ENCODE measurements at places on chromosomes 4 and X. TPM values are rescaled to one million over a fixed set of nuclear protein-coding genes. Genes with fewer than 3 reads are reported as not detected.

GRCh38 chrX:40755291-40756249 is 20.2 kb upstream of the MED14 start:
- H3K27me3 ChIP-seq = no peaks in the 10 kb centered on the region
- no peaks in the 10 kb centered on the region for H3K36me3 ChIP-seq
- no peak overlapping the region for H3K27ac ChIP-seq

DNA sequence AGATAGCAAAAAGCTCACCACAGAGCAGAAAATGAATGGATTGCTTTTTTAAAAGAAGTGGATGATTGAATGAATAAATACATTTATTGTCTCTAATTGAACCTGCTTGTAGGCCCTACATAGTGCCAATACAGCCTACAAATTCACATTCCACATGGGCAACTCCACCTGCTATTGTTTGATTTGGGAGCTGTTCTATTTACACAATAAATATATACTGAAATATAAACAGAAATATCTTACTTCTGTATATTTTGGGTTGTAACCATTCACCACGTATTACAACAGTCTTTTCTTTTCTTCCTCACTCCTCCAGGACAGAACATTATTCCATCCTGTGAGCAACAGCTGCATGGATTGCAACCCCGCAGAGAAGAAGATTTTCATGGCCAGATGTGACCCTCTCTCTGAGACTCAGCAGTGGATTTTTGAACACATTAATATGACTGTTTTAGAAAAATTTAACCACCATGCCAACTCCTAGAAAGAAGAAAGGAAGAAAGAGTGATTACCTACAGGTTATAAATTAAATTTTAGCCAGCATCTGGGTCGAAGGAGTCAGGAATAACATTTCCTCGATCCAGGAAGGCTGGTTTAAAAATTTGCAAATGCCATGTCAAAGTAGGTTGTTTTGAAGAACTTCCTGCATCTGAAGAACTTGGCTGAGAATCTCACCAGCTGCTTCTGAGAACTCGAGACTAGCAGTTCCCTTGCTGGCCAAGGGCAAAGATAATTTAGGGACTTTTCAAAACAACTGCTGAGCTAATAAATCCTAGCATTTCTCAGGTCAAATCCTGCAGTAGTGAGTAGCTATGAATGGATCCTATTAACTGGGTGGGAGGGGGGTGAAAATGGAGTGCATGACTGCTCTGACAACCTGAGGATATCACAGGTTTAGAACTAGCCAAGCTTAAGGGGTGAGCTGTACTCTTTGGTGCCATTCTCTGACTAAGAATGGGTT is 128.7 kb upstream of the GALNT7 start:
- H3K27ac ChIP-seq = peak overlapping the region; percentile 72
- H3K27me3 ChIP-seq = no peaks in the 10 kb centered on the region
- H3K4me1 ChIP-seq = peaks cover 24% of the 10 kb centered on the region
- no peak overlapping the region for H3K4me3 ChIP-seq
- no peaks in the 10 kb centered on the region for H3K36me3 ChIP-seq
- no peak for DNase-seq

- H3K4me3 ChIP-seq = no peak overlapping the region
- no peaks in the 10 kb centered on the region for H3K27me3 ChIP-seq
- H3K4me1 ChIP-seq = no peaks in the 10 kb centered on the region
- DNase-seq = no peak
- H3K36me3 ChIP-seq = no peaks in the 10 kb centered on the region
- H3K27ac ChIP-seq = no peak overlapping the region
These were observed 176.5 kb upstream of the NRK start for GRCh38 chrX:105645667-105646357.

GRCh38 chr4:3784454-3785291 is 18.5 kb downstream of the ADRA2C start:
- no peaks in the 10 kb centered on the region for H3K27me3 ChIP-seq
- H3K36me3 ChIP-seq = no peaks in the 10 kb centered on the region
- H3K4me1 ChIP-seq = peaks cover 30% of the 10 kb centered on the region
- DNase-seq = peak; percentile 51

DNA sequence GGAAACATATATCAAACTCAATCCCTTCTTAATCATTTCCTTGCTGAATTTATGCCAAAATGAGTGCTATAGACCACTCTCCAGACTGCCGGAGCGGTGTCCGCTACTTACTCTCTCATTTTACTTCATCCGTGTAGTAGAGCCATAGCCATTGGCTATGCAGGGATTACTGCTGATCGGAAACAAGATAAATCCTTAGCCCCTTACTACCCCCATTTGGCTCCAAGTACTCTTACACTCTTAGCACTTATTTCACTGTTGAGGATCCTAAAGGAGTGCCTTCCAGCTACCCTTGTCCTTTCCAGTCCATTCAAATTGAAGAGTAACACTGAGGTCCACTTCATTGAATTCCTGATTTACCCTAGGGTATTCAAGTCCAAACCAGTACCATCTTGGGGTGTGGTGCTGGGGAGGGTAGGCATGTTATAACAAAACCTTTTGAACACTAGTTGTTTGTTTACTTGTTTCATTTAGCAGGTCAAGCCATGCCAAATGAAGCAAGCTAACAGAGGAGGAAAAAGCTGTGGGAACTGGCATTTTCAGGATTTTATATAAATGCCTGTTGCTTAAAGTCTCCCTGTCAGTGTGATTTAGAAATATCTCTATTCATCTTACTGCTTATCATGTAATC is 715.1 kb downstream of the FSTL5 start:
- H3K4me1 ChIP-seq = no peaks in the 10 kb centered on the region
- no peaks in the 10 kb centered on the region for H3K36me3 ChIP-seq
- no peak for DNase-seq
- H3K4me3 ChIP-seq = no peak overlapping the region
- no peaks in the 10 kb centered on the region for H3K27me3 ChIP-seq

DNA sequence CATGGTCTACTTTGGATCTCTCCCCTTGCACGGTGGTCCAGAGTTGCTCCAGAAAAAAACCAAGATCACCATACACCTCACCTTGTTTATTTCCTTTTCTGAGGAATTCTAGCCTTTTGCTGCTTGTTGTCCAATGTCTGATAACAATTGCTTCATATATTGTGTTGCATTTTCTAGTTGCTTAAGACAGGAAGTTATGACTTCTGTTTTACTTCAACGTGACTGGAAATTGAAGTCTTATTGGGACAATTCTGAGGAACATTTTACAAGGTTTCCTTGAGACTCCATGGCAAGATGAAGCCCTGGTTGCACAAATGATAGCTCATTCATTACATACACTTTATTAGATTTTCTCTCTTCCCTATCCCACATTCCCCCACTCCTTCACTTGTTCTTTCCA is 5.2 kb downstream of the CXCL1 start:
- H3K36me3 ChIP-seq = peaks cover 41% of the 10 kb centered on the region
- H3K4me3 ChIP-seq = no peak overlapping the region
- DNase-seq = no peak
- H3K4me1 ChIP-seq = peaks cover 10% of the 10 kb centered on the region
- no peaks in the 10 kb centered on the region for H3K27me3 ChIP-seq
- no peak overlapping the region for H3K27ac ChIP-seq

DNA sequence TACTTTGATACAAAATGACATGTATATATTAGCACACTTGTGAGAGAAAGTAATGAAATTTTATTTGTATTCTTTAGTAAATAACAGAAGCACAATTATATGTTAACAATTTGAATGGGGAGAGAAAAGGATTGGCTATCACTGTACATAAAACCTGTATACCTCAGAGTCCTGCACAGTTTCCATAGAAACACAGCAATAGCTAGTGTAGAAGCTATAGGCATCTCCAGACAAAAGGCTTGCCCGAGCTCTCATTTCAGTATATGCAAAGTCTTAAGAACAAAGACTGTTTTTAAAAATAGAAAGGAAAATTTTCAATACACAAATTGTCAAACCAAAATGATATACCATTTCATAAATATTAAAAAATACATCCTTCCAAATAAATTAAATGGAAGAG is 38.5 kb downstream of the GPM6A start:
- no peak for DNase-seq
- H3K27me3 ChIP-seq = no peaks in the 10 kb centered on the region
- no peak overlapping the region for H3K27ac ChIP-seq
- no peak overlapping the region for H3K4me3 ChIP-seq
- H3K36me3 ChIP-seq = peaks cover 8% of the 10 kb centered on the region

- H3K4me1 ChIP-seq = no peaks in the 10 kb centered on the region
- H3K27me3 ChIP-seq = no peaks in the 10 kb centered on the region
- no peak overlapping the region for H3K4me3 ChIP-seq
These were observed 120.6 kb upstream of the MID1 start for GRCh38 chrX:10741003-10741402.

DNA sequence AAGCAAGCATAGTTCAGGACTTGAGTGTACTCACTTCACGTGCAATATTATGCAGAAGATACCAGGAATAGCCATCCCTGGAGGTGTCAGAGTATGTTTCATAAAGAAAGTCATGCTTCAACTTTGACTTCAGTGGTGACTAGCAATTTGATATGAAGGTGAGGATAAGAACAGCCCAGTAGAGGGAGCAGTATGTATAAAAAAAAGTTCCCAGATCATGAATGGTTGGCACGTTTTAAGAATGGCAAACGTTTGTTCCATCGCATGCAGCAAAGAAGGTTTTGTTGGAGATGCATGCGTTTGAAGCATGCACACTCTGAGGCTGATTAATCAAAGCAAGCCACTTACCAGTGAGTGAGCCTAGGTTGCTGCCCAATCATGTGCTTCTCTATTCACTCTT is 33.5 kb upstream of the SLITRK4 start:
- H3K4me1 ChIP-seq = no peaks in the 10 kb centered on the region
- H3K27ac ChIP-seq = no peak overlapping the region
- H3K4me3 ChIP-seq = no peak overlapping the region
- no peaks in the 10 kb centered on the region for H3K36me3 ChIP-seq
- H3K27me3 ChIP-seq = no peaks in the 10 kb centered on the region

DNA sequence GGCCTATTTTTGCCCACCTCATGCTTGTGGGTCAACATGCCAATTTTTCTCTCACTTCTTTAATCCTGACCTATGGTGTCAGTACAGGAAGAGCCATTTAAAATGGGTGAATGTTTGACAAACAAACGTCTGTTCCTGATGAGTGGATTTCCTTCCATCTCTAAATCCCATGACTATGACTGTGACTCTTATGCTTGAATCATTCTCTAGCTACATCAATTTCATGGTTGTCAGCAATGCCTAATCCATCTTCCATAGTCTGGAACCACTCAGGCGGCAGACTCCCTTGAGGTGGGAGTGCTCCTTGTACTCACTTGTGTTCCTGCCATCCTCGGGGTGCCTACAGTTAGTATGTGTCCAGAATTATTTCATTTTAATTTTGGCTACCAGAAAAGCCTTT is 194.9 kb upstream of the RPS6KA3 start:
- no peak overlapping the region for H3K27ac ChIP-seq
- H3K4me1 ChIP-seq = no peaks in the 10 kb centered on the region

GRCh38 chrX:148290041-148290440 is 210.4 kb upstream of the AFF2 start:
- H3K4me1 ChIP-seq = no peaks in the 10 kb centered on the region
- no peak overlapping the region for H3K27ac ChIP-seq
- no peaks in the 10 kb centered on the region for H3K36me3 ChIP-seq
- no peak for DNase-seq
- no peak overlapping the region for H3K4me3 ChIP-seq

DNA sequence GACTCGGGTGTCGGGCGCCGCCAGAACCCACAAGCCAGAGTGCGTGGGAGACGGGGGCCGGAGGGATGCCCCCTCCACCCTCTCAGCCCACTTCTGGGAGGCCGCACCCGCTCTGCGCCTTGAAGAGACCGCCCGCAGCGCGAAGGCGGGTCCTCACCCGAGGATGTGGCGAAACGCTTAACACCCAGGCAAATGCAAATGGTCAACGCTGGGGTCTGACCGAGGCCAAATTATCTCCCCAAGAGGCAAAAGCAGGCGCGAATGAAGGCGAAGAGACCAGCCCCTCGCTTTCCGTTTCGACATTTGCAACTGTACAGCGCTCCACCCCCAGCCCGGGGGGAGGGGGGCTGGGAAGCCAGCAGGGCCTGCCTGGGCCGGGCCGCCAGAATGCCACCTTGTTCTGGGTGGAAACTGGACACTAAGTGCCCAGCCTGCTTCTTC is 137.7 kb upstream of the ZIC3 start:
- H3K36me3 ChIP-seq = no peaks in the 10 kb centered on the region
- DNase-seq = no peak
- H3K27me3 ChIP-seq = no peaks in the 10 kb centered on the region
- no peaks in the 10 kb centered on the region for H3K4me1 ChIP-seq
- no peak overlapping the region for H3K4me3 ChIP-seq

- H3K36me3 ChIP-seq = peaks cover 6% of the 10 kb centered on the region
- H3K4me3 ChIP-seq = peak overlapping the region; percentile 66
- H3K4me1 ChIP-seq = peaks cover 16% of the 10 kb centered on the region
- H3K27ac ChIP-seq = no peak overlapping the region
- H3K27me3 ChIP-seq = no peaks in the 10 kb centered on the region
- DNase-seq = no peak
These were observed 70.7 kb upstream of the NFKB1 start for GRCh38 chr4:102430461-102430910.

DNA sequence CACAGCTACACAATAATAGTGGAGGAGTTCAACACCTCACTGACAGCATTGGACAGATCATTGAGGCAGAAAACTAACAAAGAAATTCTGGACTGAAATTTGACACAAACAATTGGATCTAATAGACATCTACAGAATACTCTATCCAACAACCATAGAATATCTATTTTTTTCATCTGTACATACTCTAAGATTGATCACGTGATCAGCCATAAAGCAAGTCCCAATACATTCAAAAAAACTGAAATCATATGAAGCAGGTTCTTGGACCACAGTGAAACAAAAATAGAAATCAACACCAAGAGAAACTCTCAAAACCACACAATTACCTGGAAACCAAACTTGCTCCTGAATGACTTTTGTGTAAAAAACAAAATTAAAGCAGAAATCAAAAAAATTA is 12.2 kb upstream of the IDS start:
- no peak overlapping the region for H3K4me3 ChIP-seq
- no peaks in the 10 kb centered on the region for H3K27me3 ChIP-seq
- H3K36me3 ChIP-seq = peaks cover 4% of the 10 kb centered on the region
- peaks cover 19% of the 10 kb centered on the region for H3K4me1 ChIP-seq

- H3K4me3 ChIP-seq = no peak overlapping the region
- no peaks in the 10 kb centered on the region for H3K4me1 ChIP-seq
- no peaks in the 10 kb centered on the region for H3K36me3 ChIP-seq
- DNase-seq = no peak
- H3K27me3 ChIP-seq = no peaks in the 10 kb centered on the region
These were observed 246.8 kb downstream of the TRAM1L1 start for GRCh38 chr4:116838609-116839008.

GRCh38 chr4:98779088-98779487 is 120.7 kb upstream of the TSPAN5 start:
- H3K27ac ChIP-seq = no peak overlapping the region
- H3K4me1 ChIP-seq = peaks cover 9% of the 10 kb centered on the region
- no peak for DNase-seq
- no peak overlapping the region for H3K4me3 ChIP-seq
- no peaks in the 10 kb centered on the region for H3K36me3 ChIP-seq

CPZ gene
- not detected for total RNA-seq

TNIP3 gene
- not detected for total RNA-seq

MEPE gene
- total RNA-seq = not detected

UCP1 gene
- total RNA-seq = not detected

VCX2 gene
- not detected for total RNA-seq

PRRG1 gene
- total RNA-seq = 26.1 TPM

GPRASP3 gene
- 4.9 TPM for total RNA-seq

SULT1E1 gene
- 2.4 TPM for total RNA-seq

CXorf65 gene
- total RNA-seq = not detected

All from Calu3 (cell line).